ENCODE measurements at places on chromosomes 6 and 20.

DNA sequence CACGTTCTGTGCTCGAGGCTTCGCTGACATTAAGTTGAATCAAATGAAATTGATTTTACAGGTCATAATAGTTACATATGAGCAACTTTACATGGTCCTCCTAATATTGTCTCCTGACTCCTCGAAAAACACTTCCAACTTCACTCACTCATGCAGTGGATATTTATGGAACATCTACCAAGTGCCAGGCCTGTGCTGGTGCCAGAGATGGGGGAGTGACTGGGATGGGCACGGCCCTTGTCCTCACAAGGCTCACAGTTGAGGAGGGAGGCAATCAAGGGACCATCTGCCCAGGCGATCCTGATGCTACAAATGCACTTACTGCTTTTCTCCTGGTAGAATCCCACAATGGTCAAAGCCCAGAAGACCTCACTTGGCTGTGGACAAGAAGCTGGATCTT lies 426.4 kb downstream of the PREX1 start:
- no peak for DNase-seq

DNA sequence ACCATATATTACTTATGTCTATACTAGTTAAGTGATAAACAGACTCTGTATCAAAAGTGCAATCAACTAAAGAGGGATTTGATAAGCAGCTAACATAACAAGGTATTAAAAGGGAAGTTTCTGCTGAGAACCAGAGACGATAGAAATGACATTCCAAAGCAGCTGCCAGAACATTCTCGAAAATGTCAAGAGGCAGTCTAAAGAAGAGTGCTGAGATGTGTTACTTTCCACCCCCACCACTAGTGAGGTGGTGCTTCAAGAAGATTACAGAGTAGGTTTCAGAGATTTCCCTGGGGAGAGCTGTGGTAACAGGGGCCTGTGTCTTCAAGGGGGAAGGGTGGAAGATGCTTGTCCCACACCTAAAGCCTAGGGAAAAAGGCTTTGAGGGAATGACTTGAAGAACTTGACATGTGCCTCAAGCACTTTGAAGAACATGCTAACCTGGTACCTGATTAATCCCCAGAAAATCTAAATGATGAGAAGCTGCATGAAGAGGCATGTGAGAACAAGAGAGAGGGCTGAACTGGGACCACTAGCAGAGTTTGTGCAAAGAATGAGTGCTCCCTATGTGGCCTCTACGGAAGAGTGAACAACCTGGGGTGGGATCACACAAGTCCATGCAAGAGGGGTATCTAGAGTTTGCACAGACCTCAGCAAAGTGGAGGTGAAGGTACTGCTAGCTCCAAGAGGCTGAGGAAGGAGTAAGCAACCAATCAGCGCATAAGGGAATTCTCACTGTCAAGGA lies 5.0 kb downstream of the FAM184A start:
- DNase-seq = no peak

DNA sequence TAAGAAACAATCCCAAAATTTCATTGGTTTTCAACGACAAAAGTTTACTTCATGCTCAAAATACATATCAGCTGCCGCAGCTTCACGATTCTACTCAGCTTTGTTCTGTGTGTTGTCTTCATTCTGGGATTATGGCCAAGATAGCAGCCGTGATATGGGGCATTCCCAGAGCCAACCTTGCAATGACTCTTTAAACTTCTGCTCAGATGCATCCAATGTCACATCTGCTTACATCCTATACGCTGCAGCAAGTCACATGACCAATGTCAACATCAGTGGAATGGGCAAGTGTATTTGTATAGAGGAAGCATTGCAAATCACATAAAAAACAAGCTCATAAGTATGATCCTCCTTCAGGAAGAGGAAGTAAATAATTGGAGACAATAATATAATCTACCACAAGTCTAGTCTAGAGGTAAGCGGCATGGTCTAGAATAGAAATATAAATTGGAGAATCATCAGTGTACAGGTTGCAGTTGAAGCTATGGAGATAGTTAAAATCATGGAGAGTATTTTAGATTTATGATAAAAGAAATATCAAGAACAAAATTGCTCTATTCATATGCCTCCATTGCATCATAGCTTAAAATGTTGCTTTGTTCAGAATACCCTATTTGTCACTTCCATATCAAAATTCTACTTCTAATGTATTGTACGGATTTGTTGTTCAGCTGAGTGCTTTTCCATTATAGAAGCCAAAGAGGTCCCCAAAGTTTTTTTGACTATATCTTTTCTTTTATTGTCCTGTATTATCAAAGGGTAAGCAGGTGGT lies 7.2 kb upstream of the C6orf141 start:
- no peak for DNase-seq

GRCh38 chr20:34532756-34533155 lies 16.5 kb downstream of the DYNLRB1 start:
- no peak for DNase-seq

DNA sequence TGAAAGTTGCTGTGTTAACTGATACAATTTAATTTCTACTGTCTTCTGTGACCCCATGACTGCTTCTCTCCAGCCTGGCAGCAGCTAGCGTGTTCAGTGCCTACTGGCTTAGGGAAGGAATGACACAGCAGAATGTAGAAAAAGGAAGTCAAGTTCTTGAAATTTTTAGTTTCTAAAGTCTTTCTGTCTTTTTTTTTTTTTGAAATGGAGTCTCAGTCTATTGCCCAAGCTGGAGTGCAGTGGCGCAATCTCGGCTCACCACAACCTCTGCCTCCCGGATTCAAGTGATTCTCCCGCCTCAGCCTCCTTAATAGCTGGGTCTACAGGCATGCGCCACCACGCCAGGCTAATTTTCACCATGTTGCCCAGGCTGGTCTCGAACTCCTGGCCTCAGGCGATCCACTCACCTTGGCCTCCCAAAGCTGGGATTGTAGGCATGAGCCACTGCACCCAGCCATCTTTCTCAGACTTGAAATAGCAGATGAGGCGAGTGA lies 39.3 kb downstream of the PCNA start:
- no peak for DNase-seq

DNA sequence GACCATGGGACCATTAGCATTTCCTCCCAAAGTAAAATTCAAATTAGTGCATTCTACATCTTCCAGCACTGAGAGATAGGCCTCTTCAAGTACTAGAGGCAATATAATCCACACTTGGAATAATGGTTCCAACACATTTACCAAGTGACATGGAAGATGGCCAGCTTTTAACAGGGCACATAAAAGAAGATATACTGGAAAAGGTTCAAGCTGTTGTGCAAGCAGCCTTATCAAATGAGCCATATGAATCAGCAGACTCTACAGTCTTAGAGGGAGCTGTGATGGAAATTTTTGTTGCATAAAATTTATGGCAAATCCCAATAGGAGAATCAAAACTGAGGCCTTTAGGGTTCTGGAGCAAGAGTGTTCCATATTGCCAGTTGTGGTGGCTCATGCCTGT lies 526.6 kb upstream of the IRAK1BP1 start:
- DNase-seq = no peak

- DNase-seq = no peak
Observed at GRCh38 chr6:133396984-133397348, 155.8 kb downstream of the EYA4 start.

DNA sequence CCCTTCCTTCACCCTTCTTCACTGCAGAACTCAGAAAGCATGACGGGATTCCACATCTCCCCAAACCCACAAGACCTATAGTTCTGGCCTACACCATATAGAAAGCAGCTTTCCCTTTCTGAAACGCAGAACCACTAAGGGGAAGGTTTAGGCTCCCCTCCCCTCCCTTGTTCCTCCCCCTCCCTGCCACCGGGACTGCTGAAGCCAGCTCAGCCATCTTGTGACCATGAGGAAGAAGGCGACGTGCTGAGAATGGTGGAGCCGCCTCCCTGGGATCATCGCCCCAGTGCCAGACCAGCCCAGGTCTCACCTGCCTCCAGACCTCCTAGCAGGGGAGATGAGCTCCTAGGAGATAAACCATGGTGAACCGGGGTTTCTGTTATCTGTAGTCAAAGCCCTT lies 19.6 kb downstream of the SERPINB6 start:
- DNase-seq = no peak

GRCh38 chr6:39339096-39339867 lies 16.8 kb upstream of the KCNK16 start:
- DNase-seq = no peak

GRCh38 chr6:96394727-96395126 lies 126.9 kb upstream of the UFL1 start:
- DNase-seq = no peak

GRCh38 chr20:7912551-7912950 lies 27.7 kb downstream of the HAO1 start:
- DNase-seq = no peak

GRCh38 chr20:32359633-32360332 lies 1.7 kb downstream of the ASXL1 start:
- no peak for DNase-seq

GRCh38 chr6:6469074-6469473 lies 119.4 kb upstream of the LY86 start:
- no peak for DNase-seq

GRCh38 chr6:63516186-63516944 lies 55.9 kb upstream of the LOC128125822 start:
- DNase-seq = no peak

DNA sequence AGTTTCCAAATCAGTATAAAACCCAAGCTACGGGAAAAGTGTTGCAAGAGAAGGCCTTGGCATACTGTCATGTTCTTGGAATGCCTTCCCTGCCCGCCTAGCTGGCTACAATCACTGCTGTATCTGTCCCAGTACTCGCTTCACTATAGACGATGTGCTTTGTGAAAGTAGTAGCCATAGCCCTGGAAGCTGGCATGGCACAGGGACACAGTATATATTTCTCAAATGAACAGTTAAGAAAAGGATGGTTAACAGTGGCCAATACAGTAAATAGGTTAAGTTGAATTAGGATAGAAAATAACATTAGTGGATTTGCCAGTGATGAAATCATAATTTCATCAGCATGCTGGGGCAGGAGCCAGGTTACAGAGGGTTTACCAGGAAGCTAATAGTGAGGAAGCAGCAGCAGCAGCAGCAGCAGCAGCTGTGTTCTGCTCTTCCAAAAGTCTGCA lies 499.3 kb downstream of the CDKAL1 start:
- DNase-seq = no peak

All from T-cell (primary cell).